HT-29 (cell line): ENCODE measurements at places on chromosomes 16 and 17.

- no peak for DNase-seq
Measured at GRCh38 chr17:62617894-62618472, 9.5 kb upstream of the MRC2 start.

DNA sequence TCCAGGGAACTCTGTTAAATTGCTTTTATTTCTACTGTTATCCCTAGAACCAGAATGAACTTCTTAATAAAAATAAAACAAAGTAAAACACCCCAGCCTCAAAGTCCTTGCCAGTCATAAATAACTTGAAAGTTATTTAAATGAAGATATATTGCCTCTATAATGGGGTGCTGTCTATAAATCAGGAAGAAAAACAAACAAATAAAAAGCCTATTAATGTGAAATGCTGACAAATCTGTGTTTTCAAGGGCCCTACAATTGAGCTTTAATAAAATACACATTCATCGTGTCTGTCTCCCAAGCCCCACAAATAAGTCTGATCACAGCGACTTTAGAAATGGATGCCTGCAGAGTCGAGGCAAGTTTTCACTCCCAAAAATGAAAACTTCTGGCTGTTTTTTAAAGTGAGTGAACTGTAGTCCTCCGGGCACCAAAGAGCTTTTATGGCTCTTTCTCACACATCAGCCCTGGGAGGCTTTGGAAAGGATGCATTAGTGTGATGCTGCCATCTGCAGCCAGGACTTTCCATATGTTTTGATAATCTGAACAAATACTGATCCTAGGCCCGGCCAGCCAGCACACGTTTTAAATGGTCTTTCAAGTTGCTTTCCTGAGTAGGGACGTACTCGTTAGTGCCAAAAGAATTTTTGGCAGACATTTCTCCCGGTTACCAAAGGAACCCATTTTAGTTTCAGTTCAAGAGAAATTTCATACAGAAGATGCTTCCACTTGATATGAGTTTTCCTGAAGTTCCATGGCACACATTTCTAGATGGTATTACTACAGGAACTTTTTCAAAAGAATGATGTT lies 16.3 kb downstream of the NACA2 start:
- peak; percentile 85 for DNase-seq

GRCh38 chr17:81340607-81341515 lies 45.8 kb upstream of the SLC38A10 start:
- DNase-seq: peak; percentile 49

GRCh38 chr16:27822996-27823395 lies 240.5 kb downstream of the GSG1L start:
- DNase-seq: peak; percentile 15

GRCh38 chr17:47246120-47246519 lies 7.5 kb upstream of the ITGB3 start:
- DNase-seq: no peak

- no peak for DNase-seq
Measured at GRCh38 chr17:82475458-82475857, 16.9 kb downstream of the NARF start.

DNA sequence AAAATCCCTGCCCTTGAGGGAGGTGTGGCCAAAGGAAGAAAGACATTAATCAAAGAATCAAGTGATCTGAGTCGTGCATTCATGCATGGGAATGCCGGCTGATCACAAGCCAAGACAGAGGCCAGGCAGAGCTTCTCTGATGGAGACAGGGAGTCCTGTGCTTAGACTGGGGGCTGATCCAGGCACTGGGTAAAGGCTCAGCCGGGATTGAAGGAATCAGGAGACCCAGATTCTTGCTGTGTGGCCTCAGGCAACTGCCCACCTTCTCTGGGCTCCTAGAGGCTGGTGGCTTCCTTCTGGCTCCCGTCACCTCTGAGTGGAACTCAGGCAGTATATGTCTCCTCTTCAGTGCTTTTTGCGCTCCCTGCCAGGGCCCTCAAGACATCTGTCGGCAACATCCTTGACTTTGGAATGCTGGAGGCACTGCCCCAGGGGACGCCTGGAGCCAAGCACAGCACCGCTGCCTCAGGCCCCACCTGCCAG lies 17.7 kb downstream of the RAI1 start:
- DNase-seq: peak; percentile 27

DNA sequence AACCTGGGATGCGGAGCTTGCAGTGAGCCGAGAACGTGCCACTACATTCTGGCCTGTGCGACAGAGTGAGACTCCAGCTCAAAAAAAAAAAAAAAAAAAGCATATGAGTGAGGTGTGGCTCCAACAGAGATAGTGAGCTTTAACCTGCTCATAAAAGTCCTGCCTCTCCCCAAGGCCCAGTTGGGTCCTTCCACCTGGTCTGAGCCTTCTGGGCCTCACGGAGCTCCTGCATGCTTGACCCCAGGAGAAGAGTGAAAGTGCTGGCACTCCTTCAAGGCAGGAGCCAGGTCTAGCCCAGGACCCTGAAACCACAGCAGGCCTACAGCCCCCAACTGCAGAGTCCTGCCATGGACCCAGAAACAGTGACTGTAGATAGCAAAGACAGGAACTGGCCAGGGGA lies 17.7 kb downstream of the HSD11B2 start:
- DNase-seq: no peak

GRCh38 chr16:20084624-20085226 lies 11.0 kb upstream of the GPR139 start:
- peak; percentile 25 for DNase-seq

GRCh38 chr17:33674685-33675084 lies 381.6 kb upstream of the ASIC2 start:
- peak; percentile 64 for DNase-seq

- peak; percentile 61 for DNase-seq
Measured at GRCh38 chr17:45098081-45098868, 34.0 kb downstream of the PLCD3 start.

DNA sequence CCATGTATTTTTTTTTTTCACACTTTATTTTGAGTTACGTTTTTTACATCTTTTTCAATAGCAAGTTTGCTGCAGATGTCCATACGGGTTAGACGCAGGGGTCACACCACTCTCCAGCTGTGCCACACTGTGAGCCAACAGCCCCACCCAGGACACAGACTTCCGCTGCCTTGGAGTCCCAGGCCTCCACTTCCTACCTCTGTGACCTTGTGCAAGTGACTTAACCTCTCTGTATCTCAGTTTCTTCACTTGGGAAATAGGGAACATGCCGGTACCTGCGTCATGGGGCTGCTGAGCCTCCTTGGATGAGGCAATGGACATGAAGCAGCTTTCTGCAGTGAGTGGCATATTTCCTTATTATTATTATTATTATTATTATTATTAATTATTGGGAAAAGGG lies 3.3 kb upstream of the PITPNA start:
- DNase-seq: no peak

GRCh38 chr17:79808763-79809529 lies 12.1 kb upstream of the CBX8 start:
- peak; percentile 76 for DNase-seq

DNA sequence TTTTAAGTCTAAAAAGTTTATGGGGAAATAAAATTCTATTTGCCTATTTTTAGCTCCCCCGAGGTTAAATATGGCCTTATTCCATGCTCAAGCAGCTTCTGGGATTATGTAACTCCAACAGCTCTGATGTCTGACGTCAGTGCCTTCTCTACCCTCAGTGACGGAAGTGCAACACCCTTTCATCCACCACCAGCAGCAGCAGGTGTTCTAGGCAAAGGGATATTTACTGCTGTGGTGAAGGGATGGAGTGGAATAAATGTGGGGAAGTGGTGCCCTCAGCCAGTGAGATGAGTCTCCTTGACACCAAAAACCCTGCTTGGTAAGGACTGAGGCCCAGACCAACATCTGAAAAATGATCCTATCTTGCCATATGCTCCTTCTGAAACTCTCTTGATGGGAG lies 247.4 kb downstream of the SHISA9 start:
- no peak for DNase-seq

DNA sequence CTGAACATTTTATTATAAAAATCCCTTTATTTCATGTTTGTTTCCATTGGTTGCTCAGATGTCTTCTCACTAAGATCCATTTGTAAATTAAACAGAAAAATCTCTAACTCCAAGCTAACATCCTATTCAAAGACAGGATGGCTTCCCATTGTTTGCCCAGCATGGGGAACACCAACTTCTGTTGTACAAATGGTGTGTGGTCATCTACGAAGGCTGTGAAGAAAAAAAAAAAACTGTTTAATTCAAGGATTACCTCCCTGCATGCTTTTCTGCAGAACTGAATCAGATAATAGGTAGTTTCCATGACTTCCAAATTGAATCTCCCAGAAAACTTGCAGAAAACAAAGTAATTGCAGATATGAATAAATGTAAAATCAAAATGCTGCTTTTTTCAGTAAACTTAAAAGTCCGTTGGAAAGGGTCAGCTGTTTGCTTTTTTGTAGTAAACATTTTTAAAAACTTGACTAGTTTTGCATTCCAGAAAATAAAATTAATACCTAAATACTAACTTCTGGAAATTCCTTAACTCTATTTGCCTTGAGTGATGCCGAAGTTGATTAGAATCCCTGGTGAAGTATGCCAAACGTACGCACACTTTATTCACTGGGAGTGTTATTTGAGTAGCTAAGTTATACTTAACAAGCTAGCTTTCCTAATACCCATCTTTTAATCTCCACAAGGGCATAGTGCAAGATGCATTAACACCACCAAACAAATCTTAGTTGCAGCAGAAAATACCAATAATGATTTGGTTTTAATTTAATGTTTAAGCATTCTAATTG lies 7.7 kb downstream of the SALL1 start:
- no peak for DNase-seq

DNA sequence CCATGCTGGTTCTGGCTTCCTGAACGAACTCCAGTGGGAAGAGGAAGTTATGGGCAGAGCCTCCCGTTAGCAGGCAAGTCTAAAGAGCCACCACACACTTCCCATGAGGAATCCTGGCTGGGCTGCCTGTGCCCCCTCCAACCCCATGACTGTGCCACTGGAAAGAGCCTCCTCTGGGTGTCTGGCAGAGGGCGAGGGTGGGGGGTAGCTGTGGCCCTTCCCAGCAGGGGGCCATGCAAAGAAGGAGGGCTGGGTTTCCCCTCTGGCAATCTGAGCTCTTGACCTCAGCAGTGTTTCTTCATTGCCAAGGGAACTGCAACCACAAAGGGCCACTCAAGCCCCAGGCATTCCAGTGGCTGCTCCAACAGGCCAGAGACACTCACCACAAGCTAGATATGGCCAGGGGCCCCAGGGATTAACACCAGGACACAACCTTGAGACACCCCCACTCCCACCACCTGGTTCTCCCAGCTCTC lies 1.7 kb upstream of the RRAD start:
- peak; percentile 42 for DNase-seq

- DNase-seq: no peak
Measured at GRCh38 chr16:85729452-85730185, 21.3 kb downstream of the C16orf74 start.

- no peak for DNase-seq
Measured at GRCh38 chr16:78227855-78228254, 128.4 kb downstream of the WWOX start.

DNA sequence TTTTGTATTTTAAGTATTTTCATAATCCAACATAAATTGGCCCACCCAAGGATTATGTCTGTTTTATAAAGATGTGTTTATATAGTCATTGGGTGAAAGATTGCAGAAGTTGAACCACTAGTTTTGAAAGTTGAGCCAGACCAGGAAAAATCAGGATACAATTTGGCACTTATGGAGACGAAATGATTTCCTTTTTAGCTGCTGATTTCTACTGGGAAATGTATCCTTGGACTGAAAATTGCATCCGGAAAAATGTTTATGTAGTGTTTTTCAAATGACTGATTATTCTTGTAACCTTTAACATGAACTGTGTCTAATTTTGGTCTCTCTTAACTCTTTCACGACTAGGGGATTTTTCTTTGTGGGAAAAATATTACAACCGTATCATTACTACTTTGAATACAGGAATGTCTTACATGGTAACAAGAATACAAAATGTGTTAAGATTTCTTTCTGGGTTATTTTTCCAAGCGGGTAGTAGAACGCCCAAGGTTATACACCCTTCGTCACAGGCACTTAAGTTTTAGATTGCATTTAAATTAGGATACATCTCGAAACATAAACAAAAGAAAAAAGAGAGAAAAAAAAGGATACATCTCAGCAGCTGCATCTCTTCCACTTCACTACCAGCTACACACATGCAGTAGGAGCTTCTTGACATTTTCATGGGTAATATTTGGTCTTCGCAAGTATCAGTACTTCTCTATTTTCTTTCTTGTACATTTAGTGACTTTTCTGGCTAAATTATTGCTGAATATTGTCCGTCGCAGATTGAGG lies 273.0 kb upstream of the TBX2 start:
- DNase-seq: no peak

GRCh38 chr16:46649588-46650253 lies 28.5 kb upstream of the SHCBP1 start:
- no peak for DNase-seq

DNA sequence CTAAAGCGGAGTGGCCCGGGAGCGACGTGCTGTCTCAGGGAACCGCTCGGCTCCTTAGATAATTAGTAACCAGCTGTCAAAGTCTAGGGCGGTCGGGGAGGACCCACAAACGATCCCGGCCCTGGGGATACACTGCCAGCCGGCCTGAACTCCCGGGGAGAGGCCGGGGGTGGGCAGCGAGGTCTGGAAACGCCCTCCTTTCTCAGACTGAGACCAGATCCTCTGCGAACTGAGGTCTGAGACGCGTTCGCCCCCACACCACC lies 1.3 kb downstream of the HNF1B start:
- DNase-seq: peak; percentile 95

DNA sequence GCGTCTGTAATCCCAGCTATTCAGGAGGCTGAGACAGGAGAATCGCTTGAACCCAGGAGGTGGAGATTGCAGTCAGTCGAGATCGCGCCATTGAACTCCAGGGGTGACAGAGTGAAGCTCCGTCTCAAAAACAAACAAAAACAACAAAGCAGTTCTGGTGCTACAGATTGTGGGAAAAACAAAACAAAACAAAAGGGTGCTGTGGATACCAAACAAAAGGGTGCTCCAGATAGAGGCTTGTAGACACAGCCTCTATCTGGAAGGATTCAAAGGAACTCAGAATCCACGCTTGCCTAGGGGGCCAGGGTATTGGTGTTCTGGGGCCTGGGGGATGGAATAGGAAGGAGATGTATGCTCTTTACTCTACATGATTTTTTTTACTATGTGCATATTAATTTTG lies 2.5 kb downstream of the MYLK3 start:
- DNase-seq: no peak

GRCh38 chr17:30950669-30951399 lies 20.0 kb upstream of the RNF135 start:
- peak; percentile 92 for DNase-seq

DNA sequence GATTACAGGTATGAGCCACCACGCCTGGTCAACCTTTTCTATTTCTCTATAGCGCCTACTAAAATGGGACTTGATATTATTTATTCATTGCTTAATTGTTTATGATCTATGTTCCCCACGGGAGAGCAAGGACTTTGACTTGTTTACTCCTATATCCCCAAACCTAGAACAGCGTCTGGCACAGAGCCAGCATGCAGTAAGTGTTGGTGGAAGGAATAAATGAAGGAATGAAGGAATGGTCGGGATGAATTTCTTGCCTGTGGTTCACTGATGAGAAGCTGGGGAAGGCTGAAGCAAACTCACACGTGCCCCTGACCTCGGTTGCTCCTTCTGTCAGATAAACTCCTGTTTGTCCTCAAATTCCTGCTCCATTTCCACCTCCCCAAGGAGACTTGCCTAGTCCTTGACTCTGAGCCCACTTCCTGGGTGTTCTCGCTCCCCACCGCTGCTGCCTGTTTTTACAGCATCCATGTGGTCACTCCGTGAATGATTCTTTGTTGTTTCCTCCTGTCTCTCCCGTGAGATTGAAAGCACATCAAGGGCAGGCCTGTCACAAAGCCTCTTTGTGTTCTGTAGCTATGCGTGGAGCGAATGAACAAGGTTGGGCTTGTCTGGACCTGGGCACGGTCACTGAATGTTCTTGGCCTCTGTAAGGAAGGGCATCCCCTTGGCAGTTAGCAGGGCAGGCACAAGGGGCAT lies 17.3 kb downstream of the C17orf100 start:
- DNase-seq: no peak
